ENCODE measurements at places on chromosomes 12 and 14.

DNA sequence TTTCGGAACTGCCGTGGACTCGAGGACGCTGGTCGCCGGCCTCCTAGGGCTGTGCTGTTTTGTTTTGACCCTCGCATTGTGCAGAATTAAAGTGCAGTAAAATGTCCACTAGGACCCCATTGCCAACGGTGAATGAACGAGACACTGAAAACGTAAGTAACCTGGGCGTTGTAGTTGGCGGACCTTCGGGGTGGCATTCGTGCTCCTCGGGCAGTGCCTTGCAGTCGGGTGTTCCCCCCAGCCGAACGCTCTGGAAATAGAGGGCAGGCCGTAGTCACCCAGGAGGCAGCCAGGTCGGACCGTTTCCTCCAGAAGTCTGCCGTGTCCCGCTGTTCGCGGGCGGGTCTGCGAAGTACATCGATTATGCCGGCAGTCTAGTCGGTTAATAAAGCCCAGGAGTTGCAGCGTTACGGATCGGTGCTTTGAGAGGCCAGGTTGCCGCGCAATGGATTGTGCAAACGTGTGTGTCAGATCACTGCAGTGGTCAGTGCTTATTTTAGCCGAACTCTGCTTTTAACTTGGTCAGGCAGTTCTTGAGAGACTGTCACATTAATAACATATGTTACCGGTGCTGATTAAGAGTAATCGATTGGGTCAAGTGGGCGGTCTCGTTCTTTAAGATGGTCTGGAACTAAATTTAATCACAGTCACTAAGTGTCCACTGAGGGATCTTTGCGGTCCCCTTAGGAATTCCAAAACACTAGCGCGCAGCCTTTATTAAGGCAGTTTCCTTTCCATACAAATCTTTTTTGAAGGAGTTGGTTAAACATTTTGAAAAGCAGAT is 906 bp downstream of the MARK3 start:
- DNase-seq = peak; percentile 68

DNA sequence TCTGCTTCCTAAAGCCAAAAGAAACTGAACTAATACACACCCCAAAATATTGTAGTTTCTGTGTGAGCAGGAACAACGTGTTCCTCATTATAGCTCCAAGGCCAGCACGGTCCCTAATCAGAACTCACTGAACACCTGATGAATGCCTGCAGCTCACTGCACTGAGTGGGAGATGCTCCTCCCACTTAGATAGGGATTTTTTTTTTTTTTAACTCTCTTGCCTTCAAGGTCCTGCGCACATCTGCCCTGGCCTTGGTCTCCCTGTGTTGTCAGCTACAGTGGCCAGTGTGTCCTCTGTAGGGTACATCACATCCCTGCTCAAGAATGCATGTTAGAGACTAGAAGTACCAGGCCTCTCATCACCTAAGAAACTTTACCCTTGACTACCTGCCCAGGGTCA is 44.3 kb upstream of the TMPO start:
- DNase-seq = no peak

DNA sequence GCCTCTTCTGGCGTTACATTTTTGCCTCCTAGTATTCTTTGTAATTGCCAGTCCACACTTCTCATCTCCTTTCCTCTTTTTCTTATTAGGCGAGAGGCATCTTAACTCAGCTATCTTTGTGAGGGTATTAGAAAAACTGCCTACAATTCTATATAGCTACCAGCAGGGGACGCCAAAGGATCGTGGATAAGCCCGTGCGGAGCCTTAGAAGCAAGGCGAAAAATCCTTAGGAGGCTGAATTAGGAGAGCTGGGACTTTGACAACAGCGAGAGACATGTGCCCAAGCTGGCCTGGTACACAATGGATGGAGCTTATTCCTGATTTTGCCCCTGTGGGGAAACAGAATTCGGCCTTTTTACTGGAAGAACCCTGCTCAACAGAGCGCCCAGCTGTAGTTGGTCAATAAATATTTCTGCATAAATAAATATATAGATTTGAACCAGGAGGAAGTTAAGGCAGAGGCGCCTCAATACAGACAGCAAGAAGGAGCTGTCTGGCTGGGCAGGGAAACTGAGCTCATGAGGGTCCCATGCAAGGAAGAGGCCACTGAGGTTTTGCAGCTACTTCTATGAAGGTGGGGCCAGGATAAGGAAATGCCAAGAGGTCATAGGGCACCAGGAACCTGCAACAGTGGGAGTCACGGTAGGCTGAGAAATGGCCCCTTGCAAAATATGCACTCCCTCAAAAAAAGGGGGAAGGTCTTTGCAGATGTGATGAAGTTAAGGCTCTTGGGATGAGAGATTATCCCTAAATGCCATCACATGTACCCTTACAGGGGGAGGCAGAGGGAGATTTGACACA is 14.6 kb upstream of the RBM19 start:
- peak; percentile 41 for DNase-seq

- DNase-seq = peak; percentile 89
Observed at GRCh38 chr14:35336494-35337268, 44.5 kb downstream of the PSMA6 start.

DNA sequence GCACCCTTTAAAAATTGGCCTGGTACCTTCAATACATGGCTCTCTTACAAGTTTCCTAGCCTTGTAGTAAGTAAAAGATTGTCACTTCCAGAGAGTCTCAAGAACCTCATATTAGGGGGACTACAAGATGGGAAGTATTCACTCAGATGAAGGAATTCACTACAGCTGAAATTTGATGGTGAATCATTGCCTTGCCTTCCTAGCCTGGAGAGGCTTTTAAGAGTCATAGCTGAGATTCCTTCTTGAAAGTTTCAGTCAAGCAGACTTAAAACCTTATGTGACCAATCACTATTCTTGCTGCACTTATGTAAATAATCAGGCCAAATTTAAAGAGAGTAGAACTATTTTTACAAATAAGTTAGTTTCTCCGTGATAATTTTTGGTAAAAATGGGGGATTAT is 451.6 kb downstream of the TRHDE start:
- no peak for DNase-seq

DNA sequence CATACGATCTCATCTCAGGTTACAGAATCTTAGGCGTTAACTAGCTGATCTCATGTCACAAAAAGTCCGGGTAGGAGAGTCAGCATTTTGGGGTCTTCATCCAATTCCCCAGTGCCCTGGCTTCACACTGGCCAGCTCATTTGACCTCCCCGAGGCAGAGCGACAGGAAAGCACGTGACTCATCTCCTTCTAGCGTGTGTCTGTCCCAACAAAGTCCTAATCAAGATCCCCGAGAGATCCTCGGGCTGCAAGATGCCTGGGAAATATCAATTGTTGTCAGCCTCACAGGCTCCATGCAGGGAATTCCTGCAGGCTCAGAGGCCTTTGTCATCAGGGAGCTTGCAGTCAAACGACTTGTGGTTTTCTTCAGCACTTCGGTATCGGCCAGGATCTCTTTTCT is 57.5 kb downstream of the ZNF664 start:
- no peak for DNase-seq

GRCh38 chr12:104865080-104865479 is 93.0 kb downstream of the SLC41A2 start:
- no peak for DNase-seq

- DNase-seq = no peak
Observed at GRCh38 chr12:90574676-90575075, 380.3 kb downstream of the CCER1 start.

- no peak for DNase-seq
Observed at GRCh38 chr14:71554959-71555612, 377.1 kb upstream of the RGS6 start.

- peak; percentile 79 for DNase-seq
Observed at GRCh38 chr12:2944401-2945047, 14.7 kb upstream of the TEAD4 start.
